Endothelial cell of umbilical vein (primary cell): ENCODE measurements at places on chromosomes 11 and 22. TPM values are rescaled to one million over a fixed set of nuclear protein-coding genes. Genes with fewer than 3 reads are reported as not detected.
A peak's percentile ranks its signal among the peaks of the same experiment; 100 is the strongest.

GRCh38 chr22:24953384-24954113, 1.0 kb downstream of the KIAA1671 start:
- no peaks in the 10 kb centered on the region for H3K36me3 ChIP-seq
- DNase-seq: peak; percentile 27
- H3K4me1 ChIP-seq: peaks cover 9% of the 10 kb centered on the region
- H3K4me3 ChIP-seq: peak overlapping the region; percentile 70
- H3K27me3 ChIP-seq: peaks cover 2% of the 10 kb centered on the region
- peak overlapping the region; percentile 94 for H3K27ac ChIP-seq

Gene AIP
- total RNA-seq: 46.3 and 46.5 TPM in 2 replicates

- no peak overlapping the region for H3K27ac ChIP-seq
- DNase-seq: no peak
- H3K4me1 ChIP-seq: no peaks in the 10 kb centered on the region
- H3K27me3 ChIP-seq: no peaks in the 10 kb centered on the region
- no peaks in the 10 kb centered on the region for H3K36me3 ChIP-seq
These were observed 84.0 kb upstream of the RTL6 start for GRCh38 chr22:44582016-44582415.

Gene ELP4
- 14.1 and 16.3 TPM in 2 replicates for total RNA-seq

GRCh38 chr22:39710380-39711150, 140.0 kb downstream of the CACNA1I start:
- DNase-seq: no peak
- no peak overlapping the region for H3K27ac ChIP-seq
- no peak overlapping the region for H3K4me3 ChIP-seq
- H3K4me1 ChIP-seq: no peaks in the 10 kb centered on the region

- H3K36me3 ChIP-seq: no peaks in the 10 kb centered on the region
- no peak overlapping the region for H3K27ac ChIP-seq
- H3K27me3 ChIP-seq: no peaks in the 10 kb centered on the region
- DNase-seq: no peak
- H3K4me3 ChIP-seq: peak overlapping the region; percentile 88
These were observed 607 bp upstream of the ZNF70 start for GRCh38 chr22:23751441-23751996.

DNA sequence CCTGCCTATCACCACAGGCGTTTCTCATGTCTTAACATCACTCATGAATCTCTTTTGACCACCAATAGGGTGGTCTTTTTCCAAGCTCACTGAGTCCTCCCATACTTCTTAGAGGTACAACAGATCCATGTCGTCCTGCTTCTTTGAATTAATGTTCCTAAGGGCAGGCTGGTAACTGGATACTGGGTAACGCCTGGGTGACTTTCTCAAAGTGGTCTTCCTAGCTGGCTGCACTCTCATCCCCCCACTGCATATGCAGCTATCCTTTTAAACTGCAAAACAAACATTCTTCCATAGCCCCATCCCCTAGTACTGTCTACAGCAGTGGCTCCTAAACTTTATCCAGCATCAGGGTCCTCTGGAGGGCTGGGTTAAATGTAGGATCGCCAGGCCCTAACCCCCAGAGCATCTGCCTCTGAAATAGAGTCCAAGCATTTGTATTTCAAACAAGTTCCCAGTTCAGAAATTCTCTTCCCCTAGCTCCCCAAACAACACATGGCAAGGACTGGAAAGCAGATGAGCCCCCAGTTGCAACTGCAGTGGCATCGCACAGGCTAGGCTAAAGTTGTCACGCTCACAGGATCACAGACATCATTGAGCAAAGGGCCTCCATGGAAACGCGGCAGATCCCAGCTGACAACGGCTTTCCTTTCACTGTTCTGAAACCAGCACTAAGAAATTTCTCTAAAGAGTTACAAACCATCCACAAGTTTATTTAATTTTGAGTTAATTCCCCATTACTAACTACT, 204.9 kb downstream of the LARGE1 start:
- no peak overlapping the region for H3K27ac ChIP-seq
- H3K4me1 ChIP-seq: no peaks in the 10 kb centered on the region

Gene CASP4
- 77.4 and 83.1 TPM in 2 replicates for total RNA-seq

Gene APOL6
- 1.3 and 3.0 TPM in 2 replicates for total RNA-seq

GRCh38 chr11:17369094-17369493, 17.5 kb downstream of the NCR3LG1 start:
- no peaks in the 10 kb centered on the region for H3K4me1 ChIP-seq
- H3K27ac ChIP-seq: no peak overlapping the region
- H3K36me3 ChIP-seq: peaks cover 2% of the 10 kb centered on the region

GRCh38 chr22:46067159-46068111, 82.9 kb upstream of the PPARA start:
- H3K4me1 ChIP-seq: peaks cover 41% of the 10 kb centered on the region
- H3K36me3 ChIP-seq: no peaks in the 10 kb centered on the region
- H3K27me3 ChIP-seq: no peaks in the 10 kb centered on the region
- H3K4me3 ChIP-seq: peak overlapping the region; percentile 48

DNA sequence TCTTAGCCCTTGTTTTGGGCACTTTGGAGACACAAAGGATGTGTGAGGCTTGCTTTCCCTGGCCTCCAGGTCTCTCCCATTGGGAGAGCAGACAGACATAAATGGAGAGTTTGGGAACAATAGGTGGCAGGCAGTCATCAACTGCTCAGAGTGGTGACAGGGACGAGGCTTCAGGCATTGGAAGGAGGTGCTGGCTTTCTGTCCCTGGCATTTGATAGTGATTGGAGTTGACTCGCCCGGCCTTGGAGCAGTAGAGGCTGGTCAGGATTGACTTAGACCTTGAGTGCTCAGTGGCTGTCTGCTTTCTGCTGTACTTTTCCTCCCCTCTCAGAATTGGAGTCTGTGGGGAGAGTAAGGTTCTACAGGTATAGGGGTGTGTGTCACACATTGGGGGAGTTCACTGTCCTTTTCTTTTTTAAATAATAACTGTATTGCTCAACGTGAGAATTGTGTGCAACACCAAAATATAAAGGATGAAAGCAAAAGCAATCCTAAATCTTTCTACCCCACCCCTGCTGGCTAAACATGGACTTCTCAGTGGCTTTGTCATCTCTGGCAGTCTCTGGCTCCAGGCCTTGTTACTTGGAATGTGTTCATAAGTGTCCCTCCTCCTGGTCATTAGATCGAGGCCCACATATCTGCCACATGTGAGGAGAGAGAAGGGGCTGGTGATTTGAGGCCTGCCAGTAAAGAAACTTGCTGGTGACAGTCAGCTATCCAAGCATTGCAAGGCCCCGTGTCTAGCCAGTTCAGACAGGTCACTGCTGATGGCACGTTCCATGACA, 21.1 kb downstream of the SHISA8 start:
- no peaks in the 10 kb centered on the region for H3K4me1 ChIP-seq
- H3K27me3 ChIP-seq: no peaks in the 10 kb centered on the region
- DNase-seq: no peak
- H3K27ac ChIP-seq: no peak overlapping the region

Gene SAA1
- not detected in 2 replicates for total RNA-seq

DNA sequence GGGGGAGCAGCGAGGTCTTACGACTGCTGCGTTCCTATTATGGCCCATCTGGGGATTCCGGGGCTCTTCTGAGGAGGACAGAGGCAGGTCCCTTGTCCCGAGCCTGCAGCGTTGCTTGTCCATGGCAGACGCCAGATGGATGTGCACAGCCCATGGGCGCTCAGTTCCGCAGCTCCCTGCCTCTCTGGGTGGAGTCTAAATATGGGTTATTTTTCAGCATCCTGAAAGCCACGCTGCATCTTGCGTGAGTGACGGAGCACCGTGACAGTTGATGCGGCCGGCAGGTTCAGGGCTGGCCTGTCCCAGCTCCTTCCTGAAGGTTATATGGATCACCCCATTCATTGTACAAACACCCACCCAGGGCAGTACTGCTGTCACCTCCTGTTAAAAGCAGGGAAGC, 1169.4 kb downstream of the BRD1 start:
- no peak overlapping the region for H3K27ac ChIP-seq
- DNase-seq: no peak
- no peaks in the 10 kb centered on the region for H3K27me3 ChIP-seq
- H3K4me1 ChIP-seq: no peaks in the 10 kb centered on the region
- H3K4me3 ChIP-seq: no peak overlapping the region
- H3K36me3 ChIP-seq: no peaks in the 10 kb centered on the region
